ENCODE measurements at places on chromosomes 12 and 14.

DNA sequence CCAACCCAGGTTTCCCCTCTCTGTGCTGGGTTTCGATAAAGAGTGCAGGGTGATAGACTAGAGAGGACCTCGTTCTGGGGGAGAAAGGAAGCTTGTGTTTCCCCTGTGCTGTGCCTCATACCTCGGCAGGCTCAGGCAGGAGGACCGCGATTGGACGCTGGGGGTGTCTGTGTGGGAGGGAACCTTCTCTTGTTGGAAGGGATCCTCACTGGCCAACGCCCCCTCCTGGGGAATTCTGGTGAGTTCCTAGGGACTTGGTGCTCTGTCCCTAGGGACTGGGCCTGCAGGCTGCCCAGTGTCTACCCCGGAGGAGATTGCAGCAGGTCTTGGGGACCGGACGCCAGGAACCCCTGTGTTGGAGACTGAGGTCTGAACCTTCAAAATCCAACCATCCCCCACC lies 157.4 kb upstream of the PRMT8 start:
- DNase-seq: no peak

- peak; percentile 63 for DNase-seq
Observed at GRCh38 chr12:107320033-107320928, 226.9 kb upstream of the CRY1 start.

GRCh38 chr12:49622501-49623141 lies 740 bp upstream of the PRPF40B start:
- DNase-seq: no peak

GRCh38 chr12:105109465-105110212 lies 2.1 kb downstream of the WASHC4 start:
- DNase-seq: no peak

GRCh38 chr12:125954362-125954761 lies 889.1 kb downstream of the AACS start:
- no peak for DNase-seq

DNA sequence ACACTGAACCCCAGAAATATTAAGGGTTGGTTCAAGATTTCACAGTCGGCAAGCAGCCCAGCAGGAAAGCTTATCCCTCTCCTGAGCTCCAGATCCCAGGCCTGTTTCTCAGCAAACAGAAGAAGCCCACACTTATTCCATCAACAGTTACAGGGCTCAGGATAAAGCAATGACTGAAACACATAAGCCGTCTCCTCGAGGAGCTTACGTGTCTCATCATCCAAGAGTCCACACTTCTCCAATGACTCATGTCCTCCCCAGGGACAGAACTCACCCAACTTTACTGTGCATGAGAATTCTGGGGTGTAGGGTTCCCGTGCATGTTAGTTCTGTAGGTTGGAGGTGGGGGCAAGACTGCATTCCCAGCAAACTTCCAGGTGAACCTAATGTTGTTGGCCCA lies 31.2 kb downstream of the GSC start:
- no peak for DNase-seq

DNA sequence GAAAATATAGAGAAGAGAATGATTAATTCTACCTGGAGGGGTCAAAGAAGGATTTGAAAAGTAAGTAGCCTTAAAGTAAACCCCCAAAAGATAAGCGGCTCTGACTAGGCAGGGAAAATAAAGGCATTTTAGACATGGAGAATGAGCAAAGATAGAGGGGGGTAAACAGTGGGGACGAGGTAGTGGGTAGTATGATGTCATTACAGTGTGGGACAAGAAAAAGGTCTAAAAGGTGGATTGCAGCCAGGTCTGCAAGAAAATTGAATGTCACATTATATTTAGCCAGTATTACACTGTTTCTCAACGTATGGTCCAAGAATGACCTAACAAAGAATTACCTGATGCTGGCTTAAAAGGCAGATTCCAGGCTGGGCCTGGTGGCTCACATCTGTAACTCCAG lies 55.8 kb upstream of the CIT start:
- no peak for DNase-seq

- no peak for DNase-seq
Observed at GRCh38 chr12:62763861-62764645, 170.9 kb downstream of the PPM1H start.

- DNase-seq: no peak
Observed at GRCh38 chr12:57332646-57333312, 81.8 kb upstream of the STAC3 start.

DNA sequence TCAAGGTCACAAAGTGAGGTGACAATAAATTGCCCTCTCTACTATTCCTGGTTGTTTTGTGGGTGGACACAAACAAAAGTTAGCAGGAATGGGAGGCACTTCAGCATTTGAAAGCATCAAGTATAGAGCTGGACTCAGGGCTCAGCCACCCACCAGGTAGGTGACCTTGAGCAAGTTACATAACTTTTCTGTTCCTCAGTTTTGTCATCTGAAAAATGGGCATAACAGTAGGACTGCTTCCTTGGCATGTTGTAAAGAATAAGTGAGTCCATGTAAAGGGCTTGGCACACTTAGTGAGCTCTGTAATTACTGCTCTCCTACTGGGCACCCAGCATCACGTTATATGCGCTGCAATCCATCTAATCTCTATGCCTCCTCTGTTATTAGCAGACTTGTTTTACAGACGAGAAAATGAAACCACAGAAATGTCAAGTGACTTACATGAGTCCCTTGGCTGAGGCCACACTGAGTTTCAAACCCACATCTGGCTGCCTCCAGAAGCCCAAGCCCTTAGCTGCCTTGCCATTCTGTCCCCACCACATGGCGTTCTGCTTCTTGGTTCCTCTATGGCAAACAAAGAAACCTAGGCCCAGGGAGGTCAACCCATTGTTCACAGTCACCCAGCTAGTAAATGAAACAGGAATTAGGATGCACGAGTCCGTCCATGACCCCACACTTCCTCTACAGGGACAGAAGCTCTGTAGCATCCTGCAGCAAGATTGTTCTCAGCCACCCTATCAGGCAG lies 63.2 kb upstream of the SLC24A4 start:
- no peak for DNase-seq

DNA sequence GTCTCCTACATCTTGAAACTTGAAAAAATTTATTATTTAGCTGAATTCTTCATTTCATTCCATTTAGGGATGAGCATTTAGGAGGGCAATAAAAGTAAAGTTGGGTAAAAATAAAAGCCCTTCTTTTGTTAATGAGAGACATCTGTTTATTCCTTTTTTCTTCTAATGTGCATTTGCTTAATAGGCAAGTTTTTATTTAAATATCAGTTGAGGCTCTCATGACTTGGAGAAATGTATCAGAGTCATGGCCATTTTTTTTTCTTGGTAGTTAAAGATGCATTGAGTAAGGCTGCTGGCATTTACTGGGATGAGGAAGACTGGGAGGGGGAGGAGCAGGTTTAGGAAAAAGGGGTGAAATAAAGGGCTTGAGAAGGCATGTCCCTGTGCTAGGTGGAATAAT lies 609.9 kb upstream of the TMEM132C start:
- no peak for DNase-seq

DNA sequence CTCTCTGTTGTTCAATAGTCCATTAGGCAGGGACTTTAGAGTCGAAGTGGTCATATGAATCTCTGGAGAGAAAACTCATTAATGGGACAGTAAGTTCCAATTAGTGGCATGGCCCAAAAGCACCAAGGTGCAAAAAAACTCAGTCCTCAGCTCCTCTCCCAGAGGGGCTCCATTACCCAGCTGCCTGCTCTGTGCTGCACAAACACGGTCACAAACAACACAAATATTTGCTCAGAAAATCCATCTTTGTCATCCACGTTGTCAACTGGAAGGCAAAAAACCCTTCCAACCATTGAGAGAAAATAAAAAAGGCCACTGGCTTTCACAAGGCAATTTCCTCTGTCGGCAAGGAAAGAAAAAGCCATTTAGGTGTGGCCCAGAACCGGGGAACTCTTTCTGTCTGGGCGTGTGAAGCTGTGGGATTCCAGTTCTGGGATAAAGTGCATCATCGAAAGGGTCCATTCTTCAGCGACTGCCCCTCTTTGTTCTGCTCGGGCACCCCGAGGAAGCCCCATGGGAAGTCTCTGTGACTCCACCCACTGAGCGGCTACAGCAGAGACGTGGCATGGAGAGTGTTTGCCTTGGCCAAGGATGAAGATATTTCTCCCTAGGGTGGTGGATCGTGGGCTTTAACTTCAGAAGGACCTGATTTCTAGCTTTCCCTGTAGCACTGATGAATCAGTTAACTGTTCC lies 137.6 kb downstream of the VRK1 start:
- no peak for DNase-seq

DNA sequence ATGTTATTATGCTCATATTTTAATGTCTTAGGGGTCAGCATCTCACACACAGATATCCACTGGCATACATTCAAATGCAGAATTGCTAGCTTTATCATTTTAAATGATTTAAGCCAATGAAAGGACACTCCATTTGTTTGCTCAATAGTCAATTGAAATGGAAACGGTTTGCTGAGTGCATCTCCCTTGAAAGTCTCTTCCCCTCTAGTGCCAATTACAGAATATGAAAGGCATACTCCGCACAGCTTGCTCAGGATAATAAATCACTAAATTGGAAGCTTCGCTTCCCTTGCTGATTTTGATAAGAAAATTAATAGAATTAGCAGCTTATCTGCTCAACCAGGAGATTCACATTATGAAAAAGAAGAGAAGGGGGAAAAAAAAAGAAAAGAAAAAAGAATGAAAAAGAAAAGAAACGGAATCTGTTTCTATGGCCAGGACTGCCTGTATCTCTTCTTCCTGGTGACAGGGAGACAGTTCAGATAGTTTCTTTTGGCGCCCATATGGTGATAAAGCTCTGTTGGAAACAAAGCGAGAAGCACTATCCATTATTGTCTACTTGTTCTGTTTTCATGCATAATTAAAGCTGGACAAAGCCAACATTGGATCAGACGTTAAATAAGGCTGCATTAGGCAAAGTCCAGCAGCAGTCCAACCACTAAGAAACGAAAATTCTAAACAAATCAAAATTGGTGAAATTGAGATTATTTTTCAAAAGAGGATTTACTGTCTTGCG lies 225.0 kb downstream of the GXYLT1 start:
- DNase-seq: no peak

- no peak for DNase-seq
Observed at GRCh38 chr14:102993523-102993922, 63.8 kb downstream of the CDC42BPB start.

- no peak for DNase-seq
Observed at GRCh38 chr12:64480148-64480547, 28.2 kb downstream of the TBK1 start.

DNA sequence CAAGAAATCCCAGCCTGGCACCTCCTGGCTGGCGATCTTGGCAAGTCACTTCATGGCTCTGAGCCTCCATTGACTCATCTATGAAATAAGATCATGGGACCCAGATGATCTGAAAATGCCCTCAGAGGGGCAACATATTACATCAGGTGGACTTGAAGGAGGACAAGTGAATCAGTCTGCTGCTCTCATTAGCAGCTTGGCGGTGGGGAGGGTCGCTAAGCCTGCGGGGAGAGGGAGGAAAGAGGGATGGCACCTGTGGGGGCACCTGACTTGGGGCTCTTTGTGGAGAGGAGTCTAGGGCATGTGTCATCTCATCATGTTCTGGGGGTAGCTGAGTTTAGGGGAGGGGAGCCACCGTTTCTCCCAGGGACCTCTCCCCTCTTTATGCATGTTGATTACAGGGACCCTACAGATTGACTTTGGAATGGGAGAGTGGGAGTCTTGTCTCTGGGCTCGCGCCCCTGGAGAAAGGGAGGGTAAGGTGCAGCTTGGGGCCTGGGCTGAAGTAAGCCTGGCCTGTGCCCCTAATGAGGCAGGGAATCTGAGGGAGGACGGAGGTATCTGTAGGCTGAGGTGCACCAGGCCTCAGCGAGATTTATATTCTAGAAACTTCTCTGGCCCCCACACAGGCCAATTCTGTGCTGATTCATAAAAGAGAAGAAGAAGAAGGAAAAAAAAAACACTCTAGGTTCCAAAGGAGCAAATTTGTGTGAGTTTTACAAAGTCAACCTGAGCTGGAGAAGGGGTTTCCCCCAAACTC lies 29.3 kb upstream of the BATF start:
- no peak for DNase-seq

GRCh38 chr12:3837049-3837448 lies 36.1 kb downstream of the PARP11 start:
- no peak for DNase-seq

DNA sequence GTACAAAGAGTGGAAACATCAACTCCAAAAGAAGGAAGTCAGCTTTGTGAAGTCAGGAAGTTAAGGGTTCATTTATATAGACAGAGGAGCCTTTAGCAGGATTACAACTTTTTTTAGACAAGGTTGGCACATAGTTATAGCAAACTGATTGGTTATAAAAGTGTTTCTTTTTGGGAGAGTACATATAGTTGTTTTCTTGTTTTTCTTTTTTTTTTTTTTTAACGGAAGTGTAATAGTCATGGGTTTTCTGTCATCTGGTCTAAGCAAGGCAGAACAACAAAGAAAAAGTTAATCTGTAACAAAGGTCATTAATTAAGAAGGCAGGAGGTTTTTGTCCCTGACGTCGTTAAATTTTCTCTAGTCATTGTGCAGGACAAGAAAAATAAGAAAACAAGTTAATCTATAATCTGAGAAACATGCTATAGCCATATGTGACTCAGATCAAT lies 13.0 kb upstream of the MFAP5 start:
- DNase-seq: no peak

- DNase-seq: no peak
Observed at GRCh38 chr12:120762086-120762485, 36.5 kb downstream of the ACADS start.

DNA sequence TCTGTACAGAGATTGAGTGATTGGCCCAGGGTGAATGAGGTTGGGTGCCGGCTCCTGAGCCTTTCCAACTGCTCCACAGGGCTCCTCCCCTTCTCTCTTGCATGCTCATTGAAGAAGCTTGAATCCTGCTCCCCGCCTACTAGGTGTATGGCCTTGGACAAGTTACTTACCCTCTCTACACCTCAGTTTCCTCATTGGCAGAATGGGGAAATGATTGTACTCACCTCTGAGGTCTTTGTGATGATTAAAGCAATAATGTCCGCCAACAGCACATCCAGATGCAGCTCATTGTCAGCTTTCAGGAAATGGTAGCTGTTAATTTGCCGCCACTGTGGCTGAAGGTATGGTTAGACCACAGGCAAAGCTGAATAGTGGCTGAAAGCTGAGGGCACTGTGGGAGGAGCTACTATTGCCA lies 174.1 kb downstream of the CRADD start:
- no peak for DNase-seq

- DNase-seq: no peak
Observed at GRCh38 chr12:88578276-88579160, 1.8 kb downstream of the KITLG start.

GRCh38 chr14:56694609-56695008 lies 115.0 kb downstream of the TMEM260 start:
- DNase-seq: no peak

- DNase-seq: no peak
Observed at GRCh38 chr12:5379749-5380496, 52.0 kb upstream of the NTF3 start.

DNA sequence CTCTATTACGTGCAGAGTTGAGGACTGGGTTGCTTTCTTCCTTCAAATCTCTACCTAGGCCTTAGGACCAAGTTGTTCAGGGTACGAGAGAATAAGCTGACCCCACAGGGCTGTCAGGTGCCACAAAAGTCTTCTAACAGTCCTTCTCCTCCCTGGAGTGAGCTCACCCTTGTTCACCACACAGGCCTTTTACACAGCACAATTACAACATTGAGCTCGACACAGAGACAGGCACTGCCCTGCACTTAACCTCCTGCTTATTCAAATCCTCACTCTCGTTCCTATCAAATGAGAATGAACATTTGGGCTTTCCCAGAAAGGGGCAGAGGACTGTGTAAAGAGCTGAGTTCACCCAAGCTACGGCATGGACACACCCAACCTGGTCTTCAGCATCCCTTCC lies 2.4 kb downstream of the GALNT6 start:
- no peak for DNase-seq
